ENCODE measurements at places on chromosomes 12 and 14. TPM values are rescaled to one million over a fixed set of nuclear protein-coding genes. Genes with fewer than 3 reads are reported as not detected.

GRCh38 chr12:53803194-53803593, 51.4 kb upstream of the CISTR start:
- H3K36me3 ChIP-seq = no peaks in the 10 kb centered on the region
- no peak for DNase-seq
- H3K4me1 ChIP-seq = no peaks in the 10 kb centered on the region

The KCNA5 gene
- 74.6 TPM for total RNA-seq

DNA sequence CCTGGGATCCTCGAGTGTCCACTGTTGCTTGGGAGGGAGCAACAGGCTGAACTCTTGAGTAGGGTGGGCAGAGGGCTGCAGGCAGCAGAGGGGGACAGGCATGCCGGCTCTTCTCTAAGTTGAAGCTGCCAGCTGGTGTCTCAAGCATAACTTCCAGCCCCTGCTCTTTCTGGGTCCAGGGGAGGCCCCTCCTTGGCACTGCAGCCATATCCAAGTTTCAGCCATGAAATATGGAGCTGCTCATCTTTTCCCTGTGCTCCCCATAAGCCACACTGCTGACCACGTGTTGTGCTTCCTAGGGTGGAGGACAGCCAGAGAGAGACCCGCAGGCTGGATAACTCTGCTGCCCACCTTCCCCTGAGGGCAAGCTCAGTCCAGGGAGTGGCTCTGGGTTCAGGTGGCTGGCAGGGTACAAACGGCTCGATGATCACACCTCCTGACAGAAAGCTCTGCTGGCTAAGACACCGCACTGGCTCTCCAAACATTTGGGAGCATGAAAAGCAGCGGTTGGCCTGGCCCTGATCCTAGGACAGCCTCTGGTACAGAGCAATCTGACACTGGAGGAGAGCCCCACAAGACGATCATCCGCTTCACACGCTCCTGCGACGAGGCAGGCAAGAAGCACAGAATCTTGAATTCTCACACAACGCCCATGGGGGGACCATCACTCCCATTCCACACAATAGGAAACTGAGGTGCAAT, 79.6 kb downstream of the PITPNM2 start:
- DNase-seq = peak; percentile 76
- H3K27me3 ChIP-seq = no peaks in the 10 kb centered on the region
- peak overlapping the region; percentile 88 for H3K27ac ChIP-seq

DNA sequence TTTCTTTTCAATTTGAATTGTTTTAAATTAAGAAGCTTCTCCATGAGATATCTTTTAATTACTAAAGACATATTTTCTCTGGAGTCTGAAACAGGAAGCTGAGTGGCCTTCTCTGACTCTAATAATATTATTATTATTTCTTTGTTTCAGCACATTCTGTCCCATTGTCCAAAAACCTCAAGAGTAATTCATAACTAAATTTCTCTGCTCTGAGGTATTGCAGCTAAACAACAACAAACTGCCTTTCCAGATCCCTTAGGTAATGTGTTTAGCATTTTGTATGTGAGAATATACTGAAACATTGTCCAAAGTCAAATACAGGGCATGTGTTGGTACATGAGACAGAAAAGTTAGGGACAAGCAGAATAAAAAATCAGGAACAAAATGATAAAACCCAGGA, 199.0 kb upstream of the FAR2 start:
- H3K27me3 ChIP-seq = no peaks in the 10 kb centered on the region
- no peaks in the 10 kb centered on the region for H3K36me3 ChIP-seq
- H3K27ac ChIP-seq = no peak overlapping the region
- no peak overlapping the region for H3K4me3 ChIP-seq
- no peaks in the 10 kb centered on the region for H3K4me1 ChIP-seq

DNA sequence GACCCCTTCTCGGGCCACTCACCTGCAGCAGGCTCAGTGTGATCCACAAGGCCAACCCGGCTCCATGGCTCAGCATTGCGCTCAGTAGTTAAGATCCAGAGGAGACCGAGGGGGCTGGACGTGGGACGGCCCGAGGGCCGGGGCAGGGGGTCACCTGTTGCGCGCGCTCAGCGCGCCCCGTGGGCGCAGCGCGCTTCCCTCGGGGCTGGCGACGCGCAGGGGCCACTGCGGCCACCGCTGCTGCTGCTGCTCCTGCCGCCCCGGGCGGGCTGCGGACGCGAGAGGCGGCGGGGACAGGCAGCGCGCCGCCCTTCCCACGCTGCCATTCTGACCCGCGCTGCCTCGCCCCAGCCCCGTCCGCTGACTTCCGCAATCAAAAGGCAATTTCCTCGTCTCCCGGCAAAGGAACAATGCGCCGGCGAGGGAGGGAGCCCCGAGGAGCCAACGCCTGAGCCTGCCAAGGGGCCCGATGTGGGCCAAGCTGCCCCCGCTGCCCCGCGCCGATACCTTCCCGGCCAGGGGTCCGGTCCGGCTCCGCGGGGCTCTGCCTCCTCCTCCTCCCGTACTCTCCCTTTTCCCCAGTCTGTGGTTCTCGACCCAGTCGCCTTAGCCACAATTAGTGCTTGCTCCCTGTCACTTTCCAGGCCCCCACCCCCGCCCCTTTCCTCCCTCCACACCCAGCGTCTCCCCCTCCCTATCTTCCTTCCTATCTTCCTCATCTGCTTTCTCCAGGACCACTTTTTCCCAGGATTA, 27.3 kb downstream of the PTPRB start:
- H3K27me3 ChIP-seq = no peaks in the 10 kb centered on the region
- no peaks in the 10 kb centered on the region for H3K36me3 ChIP-seq
- H3K27ac ChIP-seq = peak overlapping the region; percentile 63
- DNase-seq = peak; percentile 74

DNA sequence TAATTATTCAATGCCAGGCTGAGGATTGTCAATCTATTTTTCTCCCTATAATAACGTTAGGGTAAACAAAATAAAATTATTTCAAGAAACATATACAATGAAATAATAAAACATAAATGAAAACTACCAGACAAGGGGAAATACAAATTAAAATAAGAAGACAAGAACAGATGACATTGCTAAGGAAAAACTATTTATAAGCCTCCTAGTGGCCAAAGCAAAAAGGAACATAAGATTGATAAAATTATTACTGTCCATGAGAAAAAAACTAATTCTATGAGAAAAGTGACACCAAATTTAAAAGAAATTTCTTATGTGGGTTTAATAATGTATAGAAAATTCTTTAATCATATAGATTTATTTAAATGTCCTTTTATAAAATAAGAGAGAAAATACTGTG, 294.7 kb downstream of the TTC6 start:
- no peak for DNase-seq
- no peak overlapping the region for H3K27ac ChIP-seq
- H3K27me3 ChIP-seq = no peaks in the 10 kb centered on the region

DNA sequence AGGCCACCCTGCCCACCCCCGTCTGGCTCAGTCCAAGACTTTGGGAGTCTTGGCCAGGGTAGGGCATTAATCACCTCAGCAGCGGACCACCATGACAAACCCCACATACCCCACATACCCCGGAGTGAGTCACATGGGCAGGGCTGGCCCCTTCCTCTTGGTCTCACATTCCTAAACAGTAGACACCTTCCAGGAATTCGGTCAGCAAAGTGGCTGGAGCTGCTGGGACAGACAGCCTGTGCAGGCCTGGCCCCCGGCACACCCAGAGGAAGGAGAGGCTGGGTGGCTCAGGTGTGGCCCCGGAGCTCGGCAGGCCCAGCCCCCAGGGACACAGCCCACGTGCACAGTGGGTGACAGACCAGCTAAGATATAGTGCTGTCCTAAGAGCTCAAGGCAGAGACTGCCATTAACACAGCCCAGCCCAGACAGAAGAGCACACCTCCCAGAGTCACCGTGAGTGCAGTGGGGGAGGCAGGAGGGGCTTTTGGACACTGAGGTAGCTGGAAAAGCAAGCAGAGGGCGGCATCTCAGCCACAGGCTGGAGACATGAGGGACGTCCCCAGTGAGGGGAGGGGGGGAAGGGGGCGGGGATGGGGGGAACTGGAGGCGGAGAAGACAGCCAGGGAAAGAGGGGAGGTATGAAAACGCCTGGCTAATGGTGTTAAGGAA, 24.0 kb downstream of the CCDC85C start:
- DNase-seq = no peak
- H3K27me3 ChIP-seq = no peaks in the 10 kb centered on the region
- peaks cover 63% of the 10 kb centered on the region for H3K4me1 ChIP-seq
- H3K36me3 ChIP-seq = no peaks in the 10 kb centered on the region
- peak overlapping the region; percentile 68 for H3K27ac ChIP-seq
- no peak overlapping the region for H3K4me3 ChIP-seq

GRCh38 chr14:81474685-81475324, 58.8 kb downstream of the SEL1L start:
- H3K27ac ChIP-seq = no peak overlapping the region
- H3K4me1 ChIP-seq = no peaks in the 10 kb centered on the region
- peaks cover 43% of the 10 kb centered on the region for H3K36me3 ChIP-seq
- no peak for DNase-seq
- no peak overlapping the region for H3K4me3 ChIP-seq

The IL31 gene
- total RNA-seq = not detected

The FBLN5 gene
- 125 TPM for total RNA-seq

The A2M gene
- 340 TPM for total RNA-seq

DNA sequence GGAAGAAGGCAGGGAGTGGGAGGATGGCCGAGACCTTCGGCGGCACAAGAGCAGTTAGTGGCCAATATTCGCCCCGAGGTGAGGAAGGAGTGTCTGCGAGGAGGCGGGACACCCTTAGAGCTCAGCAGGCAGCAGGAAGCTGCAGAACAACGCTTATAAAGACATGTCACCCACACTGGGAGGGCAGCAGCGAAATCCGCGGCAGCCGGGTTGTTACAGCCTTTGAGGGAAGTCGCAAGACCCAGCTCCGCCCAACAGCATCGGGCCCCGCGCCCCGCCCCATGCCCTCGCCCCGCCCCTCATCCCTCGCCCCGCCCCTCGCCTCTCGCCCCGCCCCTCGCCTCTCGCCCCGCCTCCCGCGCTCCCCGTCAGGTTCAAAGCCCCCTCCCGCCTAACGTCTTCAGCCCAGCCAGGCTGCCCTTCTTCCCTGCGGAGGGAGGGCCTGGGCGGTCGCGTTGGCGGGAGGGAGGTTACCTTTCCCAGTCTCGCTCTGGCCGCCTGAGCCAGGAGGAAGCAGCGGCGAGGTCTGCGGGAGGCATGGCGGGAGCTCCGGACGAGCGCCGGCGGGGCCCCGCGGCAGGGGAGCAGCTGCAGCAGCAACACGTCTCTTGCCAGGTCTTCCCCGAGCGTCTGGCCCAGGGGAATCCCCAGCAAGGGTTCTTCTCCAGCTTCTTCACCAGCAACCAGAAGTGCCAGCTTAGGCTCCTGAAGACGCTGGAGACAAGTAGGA, at the start of gene ATP23:
Gene ATP23, plus strand, starts transcription at position 403 of the 730 bp plus-strand sequence. Its CDS starts 135 bp downstream, at position 538.
- H3K4me1 ChIP-seq = peaks cover 20% of the 10 kb centered on the region
- peak within 1 kb of the TSS; percentile 85 for H3K27ac ChIP-seq
- peak; percentile 89 for DNase-seq
- peak within 1 kb of the TSS; percentile 61 for H3K4me3 ChIP-seq

The FBXO34 gene
- total RNA-seq = 26.0 TPM

The DHRS4 gene
- 38.8 TPM for total RNA-seq

The ADAM21 gene
- 0.35 TPM for total RNA-seq

DNA sequence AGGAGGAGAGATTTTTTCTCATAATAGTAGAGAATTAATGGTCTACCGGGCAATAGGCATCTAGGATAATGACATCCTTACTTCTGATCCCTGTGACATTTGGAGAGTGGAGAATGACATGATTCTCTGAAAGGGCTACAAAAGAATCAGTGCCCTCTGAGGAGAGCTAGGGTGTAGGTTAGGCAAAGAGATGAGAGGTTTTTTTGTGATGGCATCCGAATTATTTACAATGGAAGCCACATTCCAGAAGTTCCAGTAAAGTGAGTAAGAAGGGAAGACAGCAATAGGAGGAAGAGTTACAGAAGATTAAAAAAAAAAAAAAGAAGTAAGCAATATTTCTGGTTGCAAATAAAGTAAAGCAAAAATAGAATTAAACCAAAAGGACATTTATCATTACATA, 478.0 kb downstream of the RMST start:
- no peaks in the 10 kb centered on the region for H3K27me3 ChIP-seq
- no peak overlapping the region for H3K27ac ChIP-seq
- H3K36me3 ChIP-seq = no peaks in the 10 kb centered on the region

GRCh38 chr14:35390577-35391387, 13.8 kb downstream of the NFKBIA start:
- no peak overlapping the region for H3K4me3 ChIP-seq
- no peak overlapping the region for H3K27ac ChIP-seq
- DNase-seq = no peak
- H3K4me1 ChIP-seq = peaks cover 8% of the 10 kb centered on the region
- H3K27me3 ChIP-seq = no peaks in the 10 kb centered on the region
- no peaks in the 10 kb centered on the region for H3K36me3 ChIP-seq

The NELL2 gene
- total RNA-seq = 0.31 TPM

The TEX52 gene
- not detected for total RNA-seq
